ENCODE measurements at places on chromosomes 7 and 10. TPM values are rescaled to one million over a fixed set of nuclear protein-coding genes. Genes with fewer than 3 reads are reported as not detected.

Gene LIPF
- not detected for total RNA-seq

Gene LRRC18
- total RNA-seq, result not detected

Gene HYAL4
- not detected for total RNA-seq

Gene STRIP2
- 73.5 TPM for total RNA-seq

Gene IFIT1B
- not detected for total RNA-seq

Gene SEMA3C
- not detected for total RNA-seq

Gene TMEM178B
- total RNA-seq, result 0.30 TPM

Gene NPC1L1
- not detected for total RNA-seq

Gene HOXA3
- total RNA-seq, result not detected

GRCh38 chr7:105565190-105565589, 16.1 kb downstream of the EFCAB10 start:
- DNase-seq, result no peak

GRCh38 chr10:67883710-67884312, 645 bp upstream of the SIRT1 start:
- DNase-seq, result no peak

- DNase-seq, result no peak
Measured at GRCh38 chr10:95742485-95742884, 13.5 kb upstream of the ENTPD1 start.

DNA sequence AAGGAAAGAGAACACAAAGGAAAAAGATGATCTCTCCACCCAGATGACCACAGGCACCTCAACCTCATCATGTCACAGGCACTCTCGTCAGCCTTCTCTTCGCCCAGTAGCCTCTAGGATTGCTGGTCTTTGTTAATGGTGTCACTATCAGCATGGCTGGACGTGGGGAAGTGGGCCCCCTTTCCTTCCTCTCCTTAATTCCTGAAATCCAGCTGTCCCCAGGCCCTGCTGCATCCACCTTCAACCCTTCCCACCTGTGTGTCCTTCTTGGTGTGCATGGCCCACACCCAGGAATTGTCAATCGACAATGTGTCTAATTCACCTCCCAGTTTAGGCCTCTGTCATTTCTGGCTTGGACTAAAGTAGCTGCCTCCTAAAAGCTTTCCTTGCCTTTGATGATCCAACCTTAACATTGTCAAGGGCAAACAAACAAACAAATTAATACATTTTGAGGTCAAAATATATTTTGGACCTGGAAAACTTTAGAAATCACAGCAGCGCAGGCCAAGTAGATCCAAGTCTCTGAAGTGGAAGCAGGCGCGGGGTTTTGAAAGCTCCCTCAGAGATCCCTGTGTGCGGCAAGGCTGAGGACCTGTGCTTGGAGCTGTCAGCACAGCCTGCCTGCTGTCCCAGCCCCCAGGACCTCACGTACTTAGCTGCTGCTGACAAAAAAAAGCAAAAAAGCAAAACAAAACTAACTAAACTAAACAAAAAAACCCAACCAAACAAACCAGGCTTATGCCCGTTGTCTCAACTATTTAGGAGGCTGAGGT, 193.3 kb upstream of the LYZL2 start:
- DNase-seq, result no peak

- DNase-seq, result no peak
Measured at GRCh38 chr10:132036153-132036886, 29.4 kb upstream of the JAKMIP3 start.

- DNase-seq, result no peak
Measured at GRCh38 chr10:126376956-126377355, 11.3 kb downstream of the ADAM12 start.

DNA sequence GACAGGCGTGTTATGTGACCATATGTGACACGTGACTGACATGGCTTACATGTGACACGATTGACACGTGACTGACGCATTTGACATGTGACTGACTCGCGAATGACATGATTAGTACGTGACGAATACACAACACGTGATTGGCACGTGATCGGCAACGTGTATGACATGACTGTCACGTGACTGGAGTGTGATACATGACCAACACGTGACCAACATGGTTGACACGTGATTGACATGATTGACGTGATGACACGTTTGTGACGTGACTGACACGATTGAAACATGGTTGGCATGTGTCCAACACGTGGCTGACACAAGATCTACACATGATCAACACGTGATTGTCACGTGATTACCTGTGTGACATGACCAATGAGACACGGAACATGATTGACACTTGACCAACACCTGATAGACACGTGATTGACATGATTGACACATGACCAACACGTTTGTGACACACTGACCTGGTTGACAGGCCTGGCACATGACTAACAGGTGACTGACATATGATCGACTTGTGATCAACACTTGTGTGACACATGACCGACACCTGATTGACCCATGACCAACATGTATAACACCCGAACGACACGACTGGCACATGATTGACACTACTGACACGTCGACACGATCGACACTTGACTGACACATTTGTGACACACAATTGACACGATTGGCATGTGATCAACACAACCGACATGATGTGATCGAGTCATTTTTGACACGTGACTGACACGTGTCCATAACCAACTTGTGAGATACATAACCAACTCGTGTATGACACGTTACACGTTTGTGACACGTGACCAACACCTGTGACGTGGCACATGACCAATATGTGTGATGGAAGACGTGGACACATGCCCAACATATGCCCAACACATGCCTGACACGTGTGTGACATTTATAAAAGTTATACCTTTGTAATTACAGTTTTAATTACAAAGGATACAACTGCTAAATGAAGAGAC, 21.1 kb downstream of the CRPPA start:
- DNase-seq, result no peak

GRCh38 chr10:8305876-8306652, 251.6 kb downstream of the GATA3 start:
- no peak for DNase-seq

GRCh38 chr10:91347529-91347928, 62.6 kb upstream of the HECTD2 start:
- DNase-seq, result no peak

DNA sequence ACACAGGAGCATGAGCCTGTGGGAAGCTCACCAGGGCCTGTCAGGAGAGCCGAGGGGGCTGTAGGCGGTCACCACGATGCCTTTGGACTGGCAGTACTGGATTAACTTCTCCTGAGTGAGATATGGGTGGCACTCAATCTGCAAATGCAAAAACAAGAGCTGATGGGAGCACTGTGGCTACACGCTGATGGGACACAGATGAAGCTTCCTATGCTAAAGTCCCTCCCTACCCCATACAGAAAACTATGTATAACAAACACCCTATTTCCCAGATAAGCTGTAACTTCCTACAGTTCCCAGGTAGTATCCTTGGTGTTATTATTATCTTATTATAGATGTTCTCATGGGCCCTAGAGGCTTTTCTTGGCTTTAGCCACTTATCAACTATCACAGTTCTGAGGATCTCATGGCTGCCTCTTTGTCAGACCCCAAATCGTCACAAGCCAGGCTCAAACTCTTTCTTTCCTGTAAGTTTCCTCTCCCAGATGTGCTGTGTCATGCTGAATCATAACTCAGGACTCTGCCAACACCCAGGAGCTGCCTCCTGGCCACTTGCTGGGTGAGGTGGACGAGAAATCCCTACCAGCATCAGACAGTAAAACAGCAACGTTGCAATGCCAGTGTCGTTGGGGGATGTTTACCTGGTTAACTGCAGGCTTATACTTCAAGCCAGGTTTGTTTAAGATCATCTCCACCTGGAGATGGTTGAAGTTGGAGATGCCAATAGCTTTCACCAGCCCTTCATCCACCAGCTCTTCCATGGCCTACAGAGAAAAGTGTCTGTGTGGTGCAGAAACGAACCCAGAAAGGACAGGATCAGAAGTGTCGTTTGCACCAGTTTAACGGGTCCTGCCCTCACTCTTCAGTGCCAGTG, 10.3 kb downstream of the AKR1B1 start:
- DNase-seq, result no peak

DNA sequence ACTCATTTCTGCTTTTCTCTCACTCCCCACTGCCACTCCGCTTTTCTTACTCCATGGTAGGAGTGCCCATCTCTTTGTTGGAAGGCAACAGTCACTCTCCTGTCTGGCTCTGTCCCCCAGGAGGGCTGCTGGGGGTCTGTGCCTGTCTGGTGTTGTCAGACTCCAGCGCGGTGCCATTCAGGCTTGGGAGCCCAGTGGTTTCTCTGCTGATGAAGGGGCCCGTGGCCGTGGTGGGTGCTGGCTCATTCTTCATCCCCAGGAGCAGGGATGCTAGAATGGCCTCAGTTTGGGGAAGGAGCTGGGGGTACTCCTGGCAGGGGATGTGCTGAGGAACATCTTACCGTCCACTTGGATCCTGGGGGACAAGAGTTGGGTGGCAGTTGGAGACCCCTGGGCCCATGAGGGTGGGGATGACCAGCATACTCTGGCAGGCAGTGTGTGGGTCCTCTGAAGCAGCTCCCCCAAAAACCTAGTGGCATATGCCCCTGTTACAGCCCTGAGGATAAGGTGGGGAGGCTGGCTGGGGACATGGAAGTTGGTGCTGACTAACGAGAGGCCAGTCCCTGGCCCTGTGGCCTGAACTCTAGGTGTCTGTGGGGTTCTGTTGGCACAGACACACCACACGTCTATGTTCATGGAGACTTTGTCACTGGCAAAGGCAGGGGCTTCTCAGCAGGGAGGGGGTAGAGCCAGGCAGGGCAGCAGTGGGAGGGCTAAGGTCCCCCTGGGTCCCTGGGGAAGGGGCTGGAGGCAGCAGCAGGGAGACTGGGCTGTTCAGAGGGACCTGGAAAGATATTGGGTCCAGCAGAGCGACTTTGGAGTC, 102.8 kb upstream of the RET start:
- no peak for DNase-seq

DNA sequence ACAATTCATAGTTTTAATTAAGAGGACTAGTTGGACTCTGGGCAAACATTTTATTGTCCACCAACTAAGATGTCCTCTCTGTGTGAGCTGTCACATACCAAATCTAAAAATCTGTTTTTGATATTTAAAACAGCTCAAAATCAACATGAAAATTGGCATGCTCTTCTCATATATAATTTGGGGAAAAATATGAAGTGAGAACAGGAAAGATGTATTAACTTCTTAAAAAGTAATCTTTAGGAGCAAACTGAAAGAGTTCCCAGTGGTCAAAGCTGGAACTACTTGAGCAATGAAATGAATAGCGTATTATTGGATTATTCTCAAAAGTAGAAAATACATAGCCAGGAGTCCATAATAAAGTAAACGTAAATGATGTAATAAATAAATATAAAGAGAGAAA, 147.2 kb downstream of the DYNC1I1 start:
- DNase-seq, result no peak

- DNase-seq, result no peak
Measured at GRCh38 chr7:28466341-28466740, 54.0 kb downstream of the CREB5 start.

- no peak for DNase-seq
Measured at GRCh38 chr7:47484923-47485639, 96.8 kb downstream of the TNS3 start.

DNA sequence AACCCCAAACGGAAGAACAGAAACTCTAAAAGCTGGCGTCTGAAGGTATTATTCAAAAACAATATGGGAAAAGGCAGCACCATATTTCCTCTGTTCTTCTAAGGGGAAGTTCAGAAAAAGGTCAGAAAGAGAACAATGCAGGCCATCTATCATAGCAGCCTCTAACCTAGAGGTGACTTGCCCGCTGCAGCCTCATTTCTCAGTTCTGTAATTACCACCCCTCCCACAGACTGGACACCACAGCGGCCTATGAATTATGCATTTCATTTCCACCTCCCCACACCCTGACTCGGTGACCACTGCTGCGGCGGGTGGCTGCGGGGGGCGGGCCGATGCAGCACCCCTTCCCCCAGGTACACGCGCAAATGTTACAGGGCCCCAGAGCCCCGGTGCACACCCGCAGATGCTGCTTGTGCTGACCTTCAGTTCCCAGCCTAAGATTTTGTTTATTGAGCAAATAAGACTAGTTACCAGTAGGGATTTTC, 125.5 kb downstream of the CLEC2L start:
- DNase-seq, result no peak

GRCh38 chr7:29447828-29448227, 115.8 kb upstream of the PRR15 start:
- DNase-seq, result no peak

- no peak for DNase-seq
Measured at GRCh38 chr10:129140921-129141885, 325.8 kb upstream of the MGMT start.

GRCh38 chr7:13032576-13032975, 345.1 kb downstream of the ARL4A start:
- no peak for DNase-seq

DNA sequence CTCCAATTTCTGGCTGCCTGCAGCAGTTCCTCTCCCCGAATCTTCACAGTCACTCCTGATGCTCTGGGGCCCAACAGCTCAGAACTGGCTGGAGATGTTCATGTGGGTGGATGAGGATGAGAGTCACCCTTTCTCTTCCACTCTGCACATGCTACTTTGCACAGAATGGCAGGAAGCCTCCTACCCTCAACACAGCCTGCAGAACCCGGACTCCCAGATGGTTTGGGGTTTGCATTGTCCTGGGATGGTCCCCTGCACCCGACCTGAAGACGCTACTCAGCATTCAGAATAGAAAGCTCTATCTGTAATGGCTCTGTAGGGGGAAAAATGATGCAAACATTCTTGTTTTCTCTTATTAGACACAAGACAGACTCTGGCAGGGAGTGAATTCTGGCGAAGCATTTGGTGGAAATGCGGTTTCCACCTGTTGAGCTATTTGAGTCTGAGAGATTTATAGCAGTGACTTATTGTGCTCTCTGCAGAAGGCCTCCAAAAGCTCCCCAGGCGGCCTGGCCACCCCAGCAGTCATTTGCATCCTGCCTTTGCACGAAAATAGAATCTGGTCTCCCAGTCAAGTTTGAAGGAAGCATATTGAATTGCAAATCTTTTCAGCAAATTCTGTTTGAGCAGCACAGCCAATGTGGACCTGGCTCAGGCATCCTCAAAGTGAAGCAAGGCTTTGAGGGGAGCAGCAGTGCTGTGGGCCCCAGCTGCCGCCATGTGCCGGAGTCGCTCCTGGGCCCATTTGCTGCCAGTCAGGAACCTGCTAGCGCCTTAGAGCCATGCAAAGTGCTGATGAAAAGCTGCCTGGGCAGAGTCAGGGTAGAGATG, 309.3 kb downstream of the TCERG1L start:
- DNase-seq, result no peak

DNA sequence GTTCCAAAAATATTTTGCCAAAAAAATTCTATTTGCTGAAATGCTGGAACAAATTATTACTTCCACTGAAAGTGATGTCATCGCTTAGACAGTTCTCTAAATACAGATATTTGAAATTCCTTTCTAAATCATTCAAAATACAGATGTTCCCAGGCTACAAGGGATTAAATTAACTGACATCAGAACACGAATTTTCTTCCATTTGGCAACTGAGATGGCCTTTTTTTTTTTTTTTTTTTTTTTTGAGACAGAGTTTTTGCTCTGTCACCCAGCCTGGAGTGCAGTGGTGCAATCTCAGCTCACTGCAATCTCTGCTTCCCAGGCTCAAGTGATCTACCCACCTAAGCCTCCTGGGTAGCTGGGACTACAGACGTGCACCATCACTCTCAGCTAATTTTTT, 57.0 kb downstream of the P4HA1 start:
- no peak for DNase-seq

DNA sequence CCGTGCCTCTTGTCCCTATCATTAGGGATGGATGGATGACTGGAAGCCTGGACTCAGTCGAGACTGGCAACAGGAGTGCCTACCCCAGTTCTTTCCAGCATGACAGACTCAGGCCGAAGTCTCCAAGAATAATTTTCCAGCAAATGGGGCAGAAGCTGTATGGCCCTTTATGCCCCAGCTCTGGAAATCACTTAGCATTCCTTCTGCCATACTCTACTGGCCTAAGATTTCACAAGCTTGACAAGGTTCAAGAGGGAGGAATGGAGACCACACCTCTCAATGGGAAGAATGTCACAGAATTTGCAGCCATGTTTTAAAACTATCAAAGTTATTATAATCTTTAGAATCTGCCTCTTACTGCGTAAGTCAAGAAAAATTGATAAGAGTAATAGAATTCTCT, 39.0 kb upstream of the RTKN2 start:
- DNase-seq, result no peak

All from activated T-helper 2 cell treated with anti-CD3 and anti-CD28 coated beads, Interferon-gamma antibody, Interleukin-2, Interleukin-4, amounts not matched to agents 10 μg/mL and 5 μg/mL and 100 μg/mL, durations not matched to agents 14 hours and 24 hours and 36 hours (primary cell).